HCEC 1CT (cell line): ENCODE measurements at places on chromosomes 7 and 10.

- no peak for DNase-seq
Measured at GRCh38 chr7:26629696-26630095, 234.7 kb downstream of the SKAP2 start.

DNA sequence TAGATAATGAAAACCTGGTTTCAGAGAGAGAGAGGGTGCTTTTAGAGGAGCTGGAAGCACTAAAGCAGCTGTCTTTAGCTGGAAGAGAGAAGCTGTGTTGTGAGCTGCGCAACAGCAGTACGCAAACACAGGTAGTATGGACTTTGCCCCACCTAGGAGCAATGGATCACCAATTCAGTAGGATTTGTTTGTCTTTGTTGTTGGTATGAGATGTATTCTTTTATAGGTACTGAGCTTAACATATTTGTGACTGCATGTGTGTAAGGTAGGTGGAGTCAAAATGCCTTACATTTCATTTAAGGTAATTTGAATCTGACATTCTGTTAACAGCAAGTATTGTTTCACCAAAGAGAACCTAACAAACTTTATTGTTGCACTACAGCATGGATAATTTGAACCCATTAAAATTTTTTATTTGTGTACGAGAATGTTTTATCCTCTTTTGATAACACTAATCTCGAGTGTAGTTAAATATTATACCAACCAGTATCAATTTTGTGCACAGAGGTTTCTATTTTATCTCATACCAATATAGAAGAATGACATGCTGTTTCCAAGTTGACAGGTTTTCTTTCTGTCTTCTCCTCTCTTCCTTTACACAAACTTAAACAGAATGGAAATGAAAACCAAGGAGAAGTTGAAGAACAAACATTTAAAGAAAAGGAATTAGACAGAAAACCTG is 92.1 kb downstream of the CYP51A1 start:
- no peak for DNase-seq

DNA sequence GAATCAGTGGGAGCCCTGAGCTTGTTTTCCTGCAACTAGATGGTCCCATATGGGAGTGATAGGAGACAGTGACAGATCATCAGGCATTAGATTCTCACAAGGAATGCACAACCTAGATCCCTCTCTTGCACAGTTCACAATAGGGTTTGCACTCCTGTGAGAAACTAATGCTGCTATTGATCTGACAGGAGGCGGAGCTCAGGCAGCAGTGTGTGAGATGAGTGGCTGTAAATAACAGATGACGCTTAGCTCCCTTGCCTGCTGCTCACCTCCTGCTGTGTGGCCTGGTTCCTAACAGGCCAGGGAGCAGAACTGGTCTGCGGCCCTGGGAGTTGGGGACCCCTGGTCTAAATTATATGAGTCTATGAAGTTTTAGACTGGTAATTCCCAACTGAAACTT is 3.9 kb downstream of the MIOS start:
- DNase-seq, result no peak

- no peak for DNase-seq
Measured at GRCh38 chr10:131860806-131861440, 39.9 kb upstream of the PPP2R2D start.

- no peak for DNase-seq
Measured at GRCh38 chr7:109901926-109902325, 1189.0 kb upstream of the LRRN3 start.

DNA sequence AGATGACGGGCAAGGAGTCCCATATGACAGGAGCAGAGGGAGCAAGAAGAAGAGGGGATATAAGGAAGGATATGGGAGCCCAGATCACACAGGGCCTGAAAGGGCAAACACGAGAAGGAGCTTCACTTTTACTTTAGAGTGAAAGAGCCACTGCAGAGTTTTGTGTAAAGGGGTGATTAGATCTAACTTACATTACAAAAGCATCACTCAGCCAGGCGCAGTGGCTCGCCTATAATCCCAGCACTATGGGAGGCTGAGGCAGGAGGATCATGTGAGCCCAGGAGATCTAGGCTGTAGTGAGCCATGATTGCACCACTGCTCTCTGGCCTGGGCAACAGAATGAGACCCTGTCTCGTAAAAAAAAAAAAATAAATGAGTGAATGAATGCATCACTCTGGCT is 91.1 kb downstream of the MPP7 start:
- DNase-seq, result no peak

DNA sequence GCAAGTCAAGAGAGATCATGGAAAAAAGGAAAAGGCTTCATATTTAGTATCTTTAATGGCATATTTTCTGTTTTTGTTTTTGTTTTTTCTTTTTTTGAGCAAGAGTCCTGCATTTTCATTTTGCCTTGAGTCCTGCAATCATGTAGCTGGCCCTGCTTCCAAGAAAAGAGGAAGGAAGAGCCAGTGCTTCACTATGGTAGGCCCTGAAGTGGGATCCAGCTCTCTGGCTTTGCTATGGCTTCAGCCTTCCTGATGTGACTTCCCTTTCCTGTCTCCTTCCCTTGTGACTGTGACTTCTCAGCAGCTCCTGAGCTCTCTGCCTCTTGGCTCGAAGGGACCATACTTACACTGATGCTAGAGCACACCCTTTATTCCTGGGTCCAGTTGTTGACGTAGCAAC is 512.3 kb downstream of the INHBA start:
- no peak for DNase-seq

DNA sequence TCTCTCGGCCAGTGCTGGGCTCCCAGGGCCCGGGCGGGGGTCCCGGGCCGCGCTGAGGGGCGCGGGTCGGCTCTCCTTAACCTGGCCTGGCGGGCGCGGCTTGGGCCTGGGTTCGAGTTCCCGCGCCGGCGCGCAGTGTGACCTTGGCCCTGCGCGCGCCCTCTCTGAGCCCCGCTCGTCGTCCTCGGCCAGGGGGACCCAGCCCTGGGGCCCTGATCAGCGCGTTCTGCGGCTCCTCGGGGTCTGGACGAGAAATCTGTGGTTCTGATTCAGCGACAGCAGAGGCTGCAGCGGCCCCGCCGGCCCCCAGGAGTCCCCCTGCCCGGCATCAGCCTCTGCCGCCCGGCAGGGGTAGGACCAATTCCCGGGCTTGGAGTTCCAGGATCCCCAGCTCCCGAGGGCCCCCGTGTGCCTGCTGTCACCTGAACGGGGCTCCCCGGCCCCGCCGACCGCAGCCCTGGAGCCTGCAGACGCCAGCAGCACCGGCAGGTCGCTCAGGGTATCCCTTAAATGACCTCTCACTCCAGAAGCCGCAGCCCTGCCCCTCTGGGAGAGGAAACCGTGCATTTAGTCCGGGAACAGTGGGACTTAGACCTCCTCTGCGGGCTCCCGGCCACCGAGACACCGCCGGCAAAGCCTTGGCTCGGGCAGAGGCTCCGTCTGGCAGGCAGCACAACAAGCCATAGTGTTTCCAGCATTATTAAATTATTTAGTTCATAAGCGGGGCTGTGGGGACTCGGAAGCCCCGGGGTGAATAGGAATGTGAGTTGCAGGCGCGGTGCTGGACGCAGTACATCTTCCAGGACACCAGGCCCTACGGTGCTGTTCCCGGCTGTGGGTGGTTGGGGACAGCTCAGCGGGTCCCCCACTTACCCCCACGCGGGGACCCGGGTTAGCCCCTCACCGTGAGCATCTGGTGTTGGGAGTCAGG is 572 bp downstream of the CHST12 start:
- peak; percentile 22 for DNase-seq

GRCh38 chr10:43305876-43306275 is 39.0 kb upstream of the RASGEF1A start:
- DNase-seq, result peak; percentile 23
